ENCODE measurements at places on chromosomes 11 and 22.
A peak's percentile ranks its signal among the peaks of the same experiment; 100 is the strongest.

DNA sequence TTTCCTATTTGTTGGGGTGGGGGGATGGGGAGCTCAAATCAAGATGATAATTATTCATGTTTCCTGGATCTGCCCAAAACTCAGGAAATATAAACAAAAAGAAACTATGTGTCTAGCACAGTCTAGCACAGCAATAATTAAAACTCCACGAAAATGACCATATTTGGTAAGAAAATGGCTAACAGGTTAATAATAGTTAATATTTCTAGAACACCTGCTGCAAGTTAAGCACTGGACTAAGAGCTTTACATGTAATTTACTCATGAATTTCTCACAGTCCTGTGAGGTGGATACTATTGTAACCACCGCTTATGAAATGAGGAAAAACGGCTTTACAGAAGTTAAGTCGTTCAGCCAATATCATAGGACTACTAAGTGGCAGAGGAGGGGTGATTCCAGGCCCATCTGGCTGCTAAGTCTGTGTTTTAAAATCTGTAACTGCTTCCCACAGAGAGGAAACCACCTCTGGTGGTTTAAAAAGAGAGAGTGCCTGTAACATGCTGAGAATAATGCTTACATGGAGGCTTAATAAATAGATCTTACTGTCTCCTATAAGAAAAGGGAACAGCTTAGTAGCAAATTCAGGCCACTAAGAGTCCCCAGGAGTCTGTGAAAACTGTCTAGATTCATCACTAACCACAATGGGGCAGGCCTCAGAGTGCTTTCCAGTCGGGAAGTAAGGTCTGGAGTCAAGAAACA lies 11.0 kb upstream of the AMOTL1 start:
- DNase-seq = no peak

DNA sequence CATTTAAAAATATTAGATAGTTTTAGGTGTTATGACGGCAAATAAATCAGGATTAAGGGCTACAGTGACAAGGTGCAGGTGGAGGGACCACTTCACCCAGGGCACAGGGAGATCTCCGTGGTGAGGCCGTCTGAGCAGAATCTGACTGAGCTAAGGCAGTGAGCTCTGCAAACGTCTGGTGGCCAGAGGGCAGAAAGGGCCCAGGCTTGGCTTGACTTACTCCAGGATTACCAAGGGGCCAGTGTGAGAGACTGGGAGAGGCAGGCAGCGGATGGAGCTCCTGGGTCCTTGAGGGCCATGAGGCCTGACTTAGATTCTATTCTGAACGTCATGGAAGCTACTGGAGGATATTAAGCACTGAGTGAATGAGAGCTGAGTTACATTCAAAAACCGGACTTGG lies 125.9 kb upstream of the B3GAT1 start:
- DNase-seq = no peak

DNA sequence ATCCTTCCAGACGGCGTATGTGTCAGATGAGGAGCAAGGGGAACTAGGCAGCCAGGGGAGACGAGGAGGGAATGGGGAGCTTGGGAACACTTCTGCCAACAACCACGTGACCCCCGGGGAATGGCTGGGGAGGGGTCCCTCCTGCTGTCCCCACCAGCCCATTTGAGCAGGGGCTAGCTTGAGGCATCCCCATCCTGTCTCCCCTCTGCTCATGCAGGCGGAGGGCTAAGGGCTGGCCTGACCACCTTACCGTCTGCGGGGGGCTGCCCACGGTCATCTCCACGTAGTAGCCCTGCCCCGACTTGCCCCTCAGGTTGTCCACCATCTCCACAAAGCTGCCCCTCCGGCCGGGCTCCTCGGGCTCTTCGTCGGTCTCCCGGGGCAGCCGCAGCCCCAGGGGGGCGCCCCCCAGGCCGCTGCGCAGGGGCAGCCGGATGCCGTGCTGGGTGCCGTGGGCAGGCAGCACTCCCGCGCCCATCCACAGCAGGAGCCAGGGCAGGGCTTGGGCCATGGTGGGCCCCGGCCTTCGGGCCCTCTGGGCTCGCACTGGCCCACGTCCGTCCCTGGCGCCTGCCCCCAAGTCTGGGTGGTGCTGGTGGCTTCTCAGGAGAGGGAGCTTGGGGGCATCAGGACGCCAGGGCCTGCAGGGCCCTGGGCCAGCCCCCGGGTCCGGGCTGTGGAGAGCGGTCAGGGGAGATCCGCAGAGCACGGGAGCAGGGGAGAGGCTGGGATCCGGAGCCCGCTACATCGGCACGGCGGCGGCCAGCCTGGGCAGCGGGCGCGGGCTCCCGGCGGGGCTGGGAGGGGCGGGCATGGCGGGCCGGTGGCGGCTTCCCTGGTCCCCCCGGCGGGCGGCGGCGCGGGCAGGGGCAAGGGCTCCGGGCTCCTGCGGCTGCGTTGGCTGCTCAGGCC lies 515 bp downstream of the BACE1 start:
- DNase-seq = peak; percentile 39

- no peak for DNase-seq
Observed at GRCh38 chr11:121665206-121665838, 212.6 kb upstream of the SORL1-AS1 start.

DNA sequence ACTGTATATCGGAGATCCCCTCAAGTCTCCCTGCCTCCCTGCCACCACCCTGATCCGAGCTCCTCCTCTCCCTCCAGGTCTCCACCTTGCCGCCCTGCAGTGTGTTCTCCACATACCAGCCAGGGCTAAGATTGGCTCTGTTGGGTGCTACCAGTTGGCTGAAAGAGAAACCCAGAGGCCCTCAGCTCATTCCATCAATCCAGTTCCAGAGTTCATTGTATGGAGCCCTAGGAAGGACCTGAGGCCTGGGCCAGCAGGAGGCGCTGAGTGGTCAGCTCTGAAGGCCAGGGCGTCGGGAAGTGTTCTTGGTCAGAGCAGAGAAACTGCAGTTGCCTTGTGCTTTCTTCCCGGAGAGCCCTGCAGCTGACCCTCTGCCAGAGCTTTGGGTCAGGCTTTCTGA lies 2.2 kb upstream of the TOP3B start:
- DNase-seq = peak; percentile 10

DNA sequence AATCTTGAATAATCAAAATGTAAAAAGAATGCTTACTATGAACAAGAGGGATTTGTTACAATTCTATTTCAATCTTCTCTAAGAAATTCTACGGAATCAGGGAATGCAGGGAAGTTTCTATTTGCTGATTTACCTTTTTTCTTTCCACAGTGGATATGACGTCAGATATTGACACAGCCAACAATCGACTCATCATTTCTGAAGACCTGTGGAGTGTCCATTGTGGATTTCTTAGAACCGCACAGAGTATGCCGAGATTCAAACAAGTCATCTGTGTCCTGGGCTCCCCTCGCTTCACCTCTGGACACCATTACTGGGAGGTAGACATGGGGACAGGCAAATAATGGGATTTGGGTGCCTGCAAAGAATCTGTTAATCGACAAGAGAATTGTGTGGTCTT lies 4.1 kb upstream of the RFPL1 start:
- DNase-seq = no peak

DNA sequence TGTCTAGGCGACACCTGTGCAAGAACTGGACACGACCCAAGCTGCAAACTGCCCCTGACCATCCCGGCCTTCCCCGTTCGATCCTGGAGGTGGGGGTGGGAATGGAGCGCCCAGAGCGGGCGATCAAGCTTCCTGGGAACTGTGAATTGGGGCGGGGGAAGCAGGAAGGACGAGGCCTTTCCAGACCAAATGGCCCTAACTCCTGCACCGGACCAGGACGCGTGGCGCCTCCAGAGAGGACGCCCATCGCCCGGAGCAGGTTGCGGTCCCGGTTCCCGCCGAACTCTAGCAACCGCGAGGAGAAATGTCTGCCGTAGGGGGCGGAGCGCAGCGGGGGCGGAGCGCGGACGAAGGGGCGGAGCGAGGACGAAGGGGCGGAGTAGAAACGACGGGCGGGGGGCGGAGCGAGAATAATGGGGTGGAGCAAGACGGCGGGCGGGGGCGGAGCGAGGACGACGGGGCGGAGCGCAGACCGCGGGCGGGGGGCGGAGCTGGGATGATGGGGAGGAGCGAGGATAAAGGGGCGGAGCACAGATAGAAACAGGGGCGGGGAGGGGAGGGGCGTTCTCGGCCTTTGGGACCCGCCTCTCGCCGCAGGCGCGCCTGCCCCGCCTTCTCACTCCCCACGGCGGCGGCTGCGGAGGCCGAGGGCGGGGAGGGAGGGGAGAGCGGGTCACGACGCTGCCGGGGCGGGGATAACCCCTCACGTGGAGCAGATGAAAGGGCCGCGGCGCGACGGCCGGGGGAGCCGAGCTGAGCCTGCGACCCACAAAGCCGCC lies at the start of gene ZNRF3:
Gene ZNRF3 (plus strand): TSS at position 695 of the 779 bp plus-strand sequence. CDS start 195 bp downstream, outside the sequence.
- DNase-seq = peak; percentile 92

DNA sequence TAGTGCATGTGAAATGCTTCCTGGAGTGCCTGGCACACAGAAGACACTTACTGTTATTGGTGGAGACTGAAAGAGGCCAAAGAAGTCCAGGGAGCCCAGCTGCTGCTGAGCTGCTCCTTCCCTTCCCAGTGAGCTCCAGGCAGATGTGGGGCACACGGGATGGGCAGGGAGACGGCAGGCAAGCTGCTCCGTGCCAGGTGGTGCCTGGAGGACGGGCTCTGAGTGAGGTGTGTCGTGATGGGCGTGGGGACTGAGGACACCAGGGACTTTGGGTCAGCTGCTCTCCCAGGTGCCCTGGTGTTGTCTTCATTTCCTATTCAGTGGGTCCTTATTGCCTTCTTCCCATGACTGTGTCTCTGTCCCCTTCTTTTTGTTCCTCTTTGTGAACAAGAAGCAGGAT lies 19.5 kb downstream of the TAB1 start:
- DNase-seq = no peak

DNA sequence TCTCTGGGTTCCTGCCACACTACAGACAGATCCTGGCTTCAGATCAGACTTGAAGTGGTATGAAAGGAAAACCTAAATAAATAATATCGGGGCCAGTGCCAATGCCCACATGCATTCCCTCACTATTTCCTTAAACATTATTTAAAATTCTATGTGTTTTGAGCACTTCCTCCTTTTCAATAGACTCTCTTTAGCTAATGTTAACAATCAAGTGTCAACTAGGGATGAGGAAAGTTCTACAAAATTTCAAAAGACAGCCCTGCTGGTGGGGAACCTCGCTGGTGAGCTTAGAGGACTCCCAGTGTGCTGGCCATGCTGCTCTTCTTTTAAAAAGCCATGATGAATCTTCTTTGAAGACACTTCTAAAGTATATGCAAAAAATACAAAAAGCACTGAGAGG lies 87.5 kb downstream of the ENTHD1 start:
- DNase-seq = no peak

DNA sequence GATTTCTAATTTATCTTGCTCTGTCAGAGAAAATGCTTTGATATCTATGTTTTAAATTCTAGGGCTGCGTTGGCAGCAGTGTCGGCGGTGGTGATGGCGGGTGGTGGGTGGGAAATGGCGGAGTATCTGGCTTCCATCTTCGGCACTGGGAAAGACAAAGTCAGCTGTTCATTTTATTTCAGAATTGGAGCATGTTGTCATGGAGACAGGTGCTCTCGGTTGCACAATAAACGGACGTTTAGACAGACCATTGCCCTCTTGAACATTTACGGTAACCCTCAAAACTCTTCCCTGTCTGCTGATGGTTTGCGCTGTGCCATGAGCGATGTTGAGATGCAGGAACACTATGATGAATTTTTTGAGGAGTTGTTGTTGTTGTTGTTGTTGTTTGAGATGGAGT lies 36.1 kb upstream of the PHOX2A start:
- DNase-seq = no peak

DNA sequence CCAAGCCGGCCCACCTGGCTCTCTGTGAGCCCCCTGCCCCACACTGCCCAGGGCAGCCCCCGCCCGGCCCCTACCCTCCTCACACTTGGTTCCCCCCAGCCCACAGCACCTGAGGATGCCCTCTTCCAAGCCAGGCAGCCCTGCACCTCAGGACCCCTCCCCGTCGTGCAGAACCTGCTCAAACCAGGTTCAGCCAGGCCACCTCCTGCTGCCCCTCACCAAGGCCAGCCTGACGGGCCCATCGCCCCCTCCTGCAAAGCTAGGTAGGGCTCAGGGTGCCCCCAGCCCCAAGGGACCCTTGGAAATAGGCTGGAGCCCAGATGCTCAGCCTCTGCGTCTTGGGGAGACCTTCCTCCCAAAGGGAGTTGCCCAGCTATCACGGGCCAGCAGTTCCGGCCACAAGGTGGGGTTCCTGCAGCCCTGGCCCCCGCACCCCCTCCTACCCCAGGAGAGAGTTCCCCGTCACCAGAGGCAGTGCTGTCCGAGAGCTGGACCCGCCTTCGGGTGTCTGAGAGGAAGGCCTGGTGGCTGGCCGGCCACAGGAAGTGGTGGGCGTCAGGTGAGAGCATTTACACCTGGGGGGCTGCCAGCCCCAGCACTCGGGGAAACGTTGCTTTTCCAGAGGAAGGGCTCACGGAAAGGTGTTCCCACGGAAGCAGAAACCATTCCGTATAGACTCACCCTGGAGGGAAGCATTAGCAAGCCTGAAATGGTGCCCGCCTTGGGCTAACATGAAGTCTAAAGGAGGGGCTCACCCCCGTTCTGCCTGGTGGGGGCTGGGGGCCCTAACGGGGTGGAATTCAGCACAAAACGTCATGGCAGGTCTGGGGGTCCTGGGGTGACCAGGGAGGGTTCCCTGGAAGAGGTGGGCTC lies 3.2 kb upstream of the SYT8 start:
- no peak for DNase-seq

Data from B cell (primary cell).